ENCODE measurements at places on chromosomes 7 and 10.

DNA sequence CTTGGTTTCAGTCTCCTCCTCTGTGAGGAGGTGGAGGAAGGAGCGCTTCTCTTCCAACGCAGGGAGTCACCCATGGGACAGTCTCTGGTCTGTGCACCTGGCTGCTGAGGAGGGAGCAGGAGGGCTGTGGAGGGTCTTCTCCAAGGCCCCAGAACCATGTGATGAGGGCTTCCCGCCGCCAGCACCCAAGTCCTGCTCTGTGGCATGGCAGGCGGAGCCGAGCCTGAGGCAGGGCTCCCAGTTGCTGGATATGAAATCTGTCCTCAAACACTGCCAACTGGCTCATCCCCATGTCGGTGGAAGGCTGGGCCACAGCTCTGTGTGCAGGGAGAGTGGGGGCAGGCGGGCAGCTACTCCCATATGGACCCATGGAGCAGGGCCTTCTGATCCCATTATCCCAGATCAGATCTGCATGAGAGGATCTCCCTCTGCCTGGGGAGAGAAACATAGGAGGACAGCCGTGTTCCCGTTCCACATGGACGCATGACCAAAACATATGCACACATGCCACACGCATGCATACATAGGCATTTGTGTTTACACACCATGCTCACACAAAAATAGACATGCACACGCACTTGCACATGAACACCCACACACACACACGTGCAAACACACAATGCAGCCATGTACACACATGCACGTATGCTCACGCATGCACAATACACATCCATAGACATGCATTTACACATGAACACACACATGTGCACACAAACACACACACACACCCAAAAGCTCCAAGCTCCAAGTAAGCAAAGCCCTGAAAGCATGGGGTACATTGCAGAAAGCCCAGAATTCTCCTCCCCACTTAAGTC, 38.8 kb upstream of the EN2 start:
- no peak for DNase-seq

DNA sequence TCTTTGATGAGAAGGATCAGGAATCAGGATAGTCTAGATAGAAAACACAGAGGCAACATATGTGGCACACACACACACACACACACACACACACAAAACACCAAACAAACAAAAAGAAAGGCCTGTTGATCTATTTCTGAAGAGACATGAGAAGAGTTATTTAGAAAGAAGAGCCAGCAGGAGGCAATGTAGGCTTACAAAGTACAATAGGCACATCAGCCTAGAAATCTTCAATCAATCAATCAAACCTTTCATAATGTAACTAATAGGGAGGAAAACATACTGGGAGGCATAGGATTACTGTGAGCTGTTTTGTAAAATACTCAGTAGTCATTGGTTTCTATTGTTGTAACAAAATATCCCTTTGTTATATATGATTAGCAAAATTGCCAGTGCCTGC, 47.3 kb upstream of the TES start:
- DNase-seq = no peak

- DNase-seq = no peak
Observed at GRCh38 chr10:118672766-118673715, 77.6 kb upstream of the PRLHR start.

DNA sequence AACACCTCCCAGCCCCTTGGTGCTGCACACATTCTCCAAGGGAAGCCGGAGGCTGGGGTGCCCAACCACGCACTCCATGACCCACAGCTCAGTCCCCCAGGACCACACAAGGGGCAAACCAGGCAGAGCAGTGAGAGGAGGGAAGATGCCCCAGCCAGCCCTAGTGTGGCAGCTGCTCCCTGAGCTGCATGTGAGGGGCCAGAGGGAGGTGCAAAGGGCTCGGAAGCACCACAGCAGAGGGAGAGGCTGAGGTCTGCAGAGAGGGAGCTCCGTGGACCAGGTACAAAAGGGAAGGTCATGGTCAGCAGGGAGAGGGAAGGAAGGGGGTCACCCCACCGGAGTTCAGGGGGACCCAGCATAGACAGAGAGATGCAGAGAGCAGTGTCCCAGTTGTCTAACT, 1.5 kb upstream of the CALML5 start:
- no peak for DNase-seq

GRCh38 chr10:128763588-128763987, 637.4 kb upstream of the MKI67 start:
- no peak for DNase-seq

DNA sequence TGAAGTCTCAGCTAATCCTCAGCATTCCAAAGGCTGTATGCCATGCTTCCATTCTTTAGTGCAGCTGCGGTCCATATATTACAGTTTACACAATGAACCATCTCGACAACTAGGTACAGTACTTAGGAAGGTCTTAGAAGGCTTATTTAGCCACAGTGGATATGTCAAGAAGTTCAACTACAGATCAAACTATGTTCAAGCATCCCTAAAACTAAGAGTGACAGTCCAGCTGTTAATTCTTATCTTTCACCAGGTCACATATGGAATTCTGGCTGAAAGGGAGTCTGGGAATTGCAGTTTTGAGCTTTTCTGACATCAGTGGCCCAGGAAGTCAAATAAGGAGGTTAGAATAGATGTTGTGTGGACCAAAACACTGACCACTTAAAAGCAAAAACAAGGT, 106.8 kb downstream of the SDHAF3 start:
- DNase-seq = no peak
